Activated T-cell treated with anti-CD3 and anti-CD28 coated beads, Interleukin-2, amount 50 U/mL, for 1 hour (primary cell): ENCODE measurements at places on chromosomes 13 and 19.

DNA sequence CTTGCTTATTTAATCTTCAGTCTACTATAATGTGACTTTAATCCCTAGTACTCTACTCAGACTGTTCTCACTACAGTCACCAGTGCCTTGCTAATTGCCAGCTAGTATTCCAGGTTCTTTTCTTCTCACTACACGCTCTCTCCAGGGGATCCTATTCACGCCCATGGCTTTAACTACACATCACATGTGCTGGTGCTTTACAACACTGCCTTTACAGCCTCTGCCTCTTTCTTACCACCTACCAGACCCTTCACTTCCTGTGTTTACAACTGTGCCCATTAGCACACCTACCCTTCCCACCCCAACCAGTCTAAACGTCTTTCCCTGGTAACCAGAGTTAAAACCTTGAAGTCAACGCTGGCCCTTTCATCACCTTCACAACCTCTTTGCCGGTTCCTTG, 249.5 kb downstream of the DNAJC15 start:
- DNase-seq: no peak

DNA sequence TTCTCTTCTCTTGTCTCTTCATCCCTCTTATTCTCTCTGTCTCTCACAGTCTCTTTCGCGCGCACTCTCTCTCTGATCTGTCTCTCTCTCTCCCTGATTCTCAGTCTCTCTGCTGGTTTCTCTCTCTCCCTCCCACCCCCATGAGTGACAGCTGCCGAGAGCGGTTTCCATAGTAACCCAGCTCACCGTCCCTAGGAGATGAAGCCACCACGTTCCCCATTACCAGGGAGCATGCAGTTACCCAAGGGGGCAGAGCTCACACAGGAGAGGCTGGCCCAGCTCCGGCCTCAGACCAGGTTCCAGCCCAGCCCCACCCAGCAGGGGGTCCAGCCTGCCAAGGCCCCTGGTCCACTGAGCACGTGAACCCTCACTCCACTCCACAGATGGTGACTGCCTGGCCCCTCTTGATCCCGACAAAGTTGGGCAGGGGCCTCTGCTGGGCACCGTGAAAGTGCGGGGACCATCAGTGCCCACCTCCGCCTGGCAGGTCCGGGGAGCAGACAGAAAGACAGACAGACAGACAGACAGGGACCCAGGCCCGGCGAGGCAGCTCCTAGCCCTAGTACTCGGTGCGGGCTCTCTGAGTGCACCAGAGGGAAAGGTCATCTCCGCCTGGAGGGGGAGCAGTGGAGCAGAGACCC, 50.6 kb downstream of the CELF5 start:
- DNase-seq: no peak

DNA sequence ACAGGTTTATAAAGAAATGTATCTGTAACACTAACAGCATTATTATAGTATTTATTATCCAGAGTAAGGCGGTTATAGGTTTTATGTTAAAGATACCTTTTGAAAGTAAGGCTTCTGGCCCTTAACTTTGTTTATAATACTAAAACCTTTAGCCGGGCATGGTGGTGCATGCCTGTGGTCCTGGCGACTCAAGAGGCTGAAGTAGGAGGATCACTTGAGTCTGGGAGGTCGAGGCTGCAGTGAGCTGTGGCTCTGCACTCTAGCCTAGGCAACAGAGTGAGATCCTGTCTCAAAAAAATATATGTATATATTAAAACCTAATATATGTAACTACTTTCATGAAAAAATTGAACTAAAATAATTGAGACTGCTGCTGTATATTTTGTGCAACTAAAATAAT, 98.7 kb upstream of the KLF5 start:
- DNase-seq: no peak

DNA sequence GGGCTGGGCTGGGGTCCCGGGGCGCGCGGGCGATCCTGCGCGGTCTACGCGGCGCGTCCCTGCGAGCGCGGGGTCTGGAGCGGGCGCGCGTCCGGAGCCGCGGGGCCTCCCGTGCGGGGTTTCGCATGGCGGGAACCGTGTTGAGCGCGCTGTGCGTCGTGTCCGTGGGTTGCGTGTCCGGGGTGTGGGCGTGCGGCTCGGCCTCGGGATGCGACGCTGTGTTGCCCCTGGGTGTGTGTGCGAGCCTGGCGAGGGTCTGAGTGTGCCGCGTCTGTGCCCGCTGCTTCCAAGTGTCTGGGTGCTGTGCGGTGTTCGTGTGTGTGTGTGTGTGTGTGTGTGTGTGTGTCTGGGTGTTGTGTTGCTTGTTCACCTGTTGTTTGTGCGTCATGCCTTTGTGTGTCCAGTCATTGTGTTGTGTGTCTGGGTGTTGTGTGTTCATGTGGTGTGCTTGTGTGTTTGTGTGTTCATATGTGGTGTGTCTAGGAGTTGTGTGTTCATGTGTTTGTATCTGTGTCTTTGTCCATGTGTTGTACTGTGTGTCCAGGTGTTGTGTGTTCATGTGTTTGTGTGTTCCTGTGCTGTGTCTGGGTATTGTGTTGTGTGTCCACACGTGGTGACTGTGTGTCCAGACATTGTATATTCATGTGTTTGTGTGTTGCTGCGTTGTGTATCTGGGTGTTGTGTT, 552 bp downstream of the PLK5 start:
- DNase-seq: no peak

DNA sequence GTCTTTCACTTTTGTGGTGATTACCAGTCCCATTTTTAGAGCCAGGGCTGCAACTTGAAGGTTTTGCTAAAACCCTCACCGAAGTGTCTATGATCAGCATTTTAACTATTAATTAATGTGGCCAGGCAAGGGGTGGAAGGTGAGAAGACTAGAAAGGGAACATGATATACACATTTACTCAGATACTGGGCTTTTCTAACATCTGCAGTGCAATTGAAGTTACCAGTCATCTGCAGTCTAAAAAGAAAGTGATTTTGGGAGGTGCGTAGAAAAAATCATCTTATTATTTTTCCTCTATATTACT, 481 bp downstream of the ALOX5AP start:
- DNase-seq: no peak
